ENCODE measurements at places on chromosomes 7 and 10.

GRCh38 chr7:77415476-77415822 is 700 bp downstream of the GSAP start:
- no peak for DNase-seq

DNA sequence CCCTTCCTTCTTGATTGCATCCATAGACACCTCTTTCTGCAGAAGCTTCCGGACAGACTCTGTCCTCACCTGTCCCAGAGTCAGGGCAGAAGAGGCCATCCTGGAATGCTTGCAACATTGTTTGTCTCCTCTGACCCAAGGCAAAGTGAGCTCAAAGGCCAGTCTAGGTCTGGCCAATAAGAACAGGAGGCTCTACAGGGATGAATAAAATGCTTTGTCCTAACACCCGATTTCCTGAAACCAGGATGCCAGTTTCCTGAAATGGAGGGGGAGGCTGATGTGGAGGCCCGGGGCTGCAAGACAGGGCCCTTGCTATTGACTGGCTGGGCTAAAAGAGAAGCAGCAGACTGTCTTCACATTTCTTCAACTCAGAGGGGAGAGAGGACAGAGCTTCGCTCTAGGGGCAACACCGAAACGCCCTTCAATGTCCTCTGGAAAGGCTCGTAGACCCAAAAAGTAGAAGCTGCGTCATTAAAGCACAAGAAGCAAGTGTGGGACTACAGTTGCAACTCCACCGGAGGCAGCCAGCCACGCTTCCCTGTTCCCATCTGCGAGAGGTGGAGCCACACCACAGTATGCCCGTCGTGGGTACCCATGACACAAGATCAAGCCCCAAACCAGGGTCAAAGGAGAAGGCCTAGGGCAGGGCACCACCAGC is 29.1 kb upstream of the NDST2 start:
- no peak for DNase-seq

GRCh38 chr7:136103545-136104268 is 126.5 kb upstream of the MTPN start:
- no peak for DNase-seq

DNA sequence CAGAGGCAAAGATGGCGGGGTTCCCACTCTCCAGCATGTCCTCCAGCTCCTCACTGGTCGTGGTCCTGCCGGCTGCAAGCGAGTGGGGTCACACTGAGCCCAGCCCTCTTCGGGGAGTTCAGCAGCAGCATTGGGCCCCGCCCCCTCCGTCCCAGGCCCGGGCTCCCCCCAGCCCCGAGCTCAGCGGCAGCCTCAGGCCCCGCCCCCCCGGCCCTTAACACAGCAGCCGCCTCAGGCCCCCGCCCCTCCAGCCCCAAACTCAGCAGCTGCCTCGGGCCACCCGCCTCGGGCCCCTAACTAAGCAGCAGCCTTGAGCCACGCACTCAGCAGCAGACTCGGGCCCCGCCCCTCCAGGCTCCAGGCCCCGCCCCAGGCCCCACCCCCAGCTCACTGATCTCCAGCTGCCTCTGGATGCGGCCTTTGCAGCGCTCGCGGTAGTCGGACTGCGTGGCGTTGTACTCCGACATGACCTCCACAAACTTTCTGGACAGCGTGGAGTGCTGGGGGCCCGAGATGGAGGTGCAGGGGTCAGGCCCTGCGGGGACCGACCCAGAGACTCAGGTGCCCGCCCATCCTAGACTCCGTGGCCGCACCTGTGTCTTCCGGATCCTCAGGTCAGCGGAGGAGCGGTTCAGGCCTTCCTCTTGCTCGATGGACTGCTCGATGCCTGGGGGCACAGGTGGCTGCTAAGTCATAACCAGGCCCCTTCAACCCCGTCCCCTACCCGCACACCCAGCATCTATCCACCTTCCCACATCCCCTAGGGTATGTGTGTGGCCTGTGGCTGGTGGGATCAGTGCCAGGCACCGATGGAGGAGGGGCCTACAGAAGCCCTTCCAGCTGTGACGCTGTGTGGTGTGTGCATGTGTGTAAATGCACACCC is 15.5 kb downstream of the STX1A start:
- no peak for DNase-seq

DNA sequence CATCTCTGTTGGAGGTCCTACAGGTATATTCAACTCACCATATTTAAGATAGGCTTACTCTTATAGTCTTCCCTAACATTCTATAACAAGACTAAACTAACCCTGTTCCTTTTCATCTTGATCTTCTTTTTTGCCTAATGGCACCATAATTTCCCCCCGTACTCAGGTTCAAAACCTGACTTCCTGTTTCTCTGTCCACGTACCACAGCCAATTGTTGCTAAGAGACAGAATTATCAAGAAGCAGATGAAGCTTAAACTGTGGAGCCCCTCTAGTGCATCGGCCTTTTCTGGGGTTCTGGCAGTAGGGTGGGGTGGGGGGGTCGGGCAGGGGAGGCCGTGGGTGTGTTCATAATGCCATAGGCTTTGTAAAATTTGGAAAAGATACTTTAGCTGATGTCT is 109.2 kb downstream of the EVX1 start:
- DNase-seq, result no peak

- DNase-seq, result no peak
Observed at GRCh38 chr10:48740988-48741387, 56.3 kb downstream of the WDFY4 start.

GRCh38 chr7:137989094-137989493 is 12.8 kb downstream of the CREB3L2 start:
- no peak for DNase-seq

Measured in activated T-cell treated with anti-CD3 and anti-CD28 coated beads for 4 hours (primary cell).